Activated CD8-positive, alpha-beta memory T cell treated with anti-CD3 and anti-CD28 coated beads, Interleukin-2, amount 50 U/mL, for 48 hours (primary cell): ENCODE measurements at places on chromosomes 2 and 18.

DNA sequence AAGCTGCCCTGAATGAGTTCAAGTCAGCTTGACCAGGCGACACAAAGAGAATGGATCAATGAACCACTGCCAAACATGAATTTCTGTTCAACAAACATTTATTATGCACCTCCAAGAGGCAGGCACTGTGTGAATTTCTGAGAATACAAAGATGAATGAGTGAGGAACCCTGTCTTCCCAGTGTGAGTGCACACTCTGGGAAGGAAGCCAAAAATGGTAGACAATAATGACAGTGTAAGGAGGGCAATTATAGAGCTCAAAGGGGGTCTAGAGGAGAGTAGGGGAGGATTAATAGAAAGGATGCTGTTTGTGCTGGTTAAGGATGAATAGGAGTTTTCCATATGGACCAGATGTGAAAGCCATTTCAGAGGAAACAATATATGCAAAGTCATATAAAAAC is 213.4 kb downstream of the DCC start:
- DNase-seq, result no peak

GRCh38 chr2:2101924-2102323 is 229.2 kb downstream of the MYT1L start:
- DNase-seq, result no peak

- no peak for DNase-seq
Measured at GRCh38 chr2:205762881-205763280, 80.6 kb downstream of the NRP2 start.

DNA sequence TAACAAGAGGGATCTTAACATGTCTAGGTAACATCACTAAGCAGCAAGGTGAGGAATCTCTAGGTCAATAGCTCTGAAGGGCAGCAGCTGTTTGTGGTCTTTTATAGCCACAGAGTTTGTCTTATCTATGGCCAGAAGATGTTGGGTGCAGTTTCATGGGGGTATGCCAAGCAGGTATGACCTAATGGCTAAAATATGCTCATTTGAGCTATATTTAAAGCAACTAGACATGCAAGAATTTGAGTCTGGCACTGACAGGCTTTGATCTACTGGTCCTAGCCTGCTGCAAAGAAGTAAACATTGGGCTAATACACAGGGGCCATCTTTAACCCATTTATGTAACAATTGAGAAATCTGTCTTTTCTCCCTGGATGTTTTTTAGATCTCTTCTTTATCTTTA is 13.9 kb upstream of the UGP2 start:
- DNase-seq, result no peak
